ENCODE measurements at places on chromosomes 5 and 9.

DNA sequence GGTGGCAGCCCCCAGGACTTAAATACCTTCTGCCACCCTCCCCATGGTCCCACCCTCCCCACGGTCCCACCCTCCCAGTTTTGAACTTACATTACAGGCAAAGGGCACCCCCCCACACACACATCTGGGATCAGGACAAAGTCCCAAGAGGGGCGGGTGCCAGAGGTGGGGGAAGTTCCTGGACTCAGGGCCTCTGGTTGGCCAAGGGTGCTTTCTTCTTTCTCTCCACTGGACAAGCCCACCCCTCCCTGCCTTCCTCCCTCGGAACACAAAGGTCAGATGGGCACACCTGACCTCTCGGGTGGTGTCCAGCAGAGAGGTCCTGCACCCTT lies 19.1 kb upstream of the RALGDS start:
- DNase-seq, result no peak

- DNase-seq, result no peak
Observed at GRCh38 chr9:6128030-6128429, 87.6 kb upstream of the IL33 start.

DNA sequence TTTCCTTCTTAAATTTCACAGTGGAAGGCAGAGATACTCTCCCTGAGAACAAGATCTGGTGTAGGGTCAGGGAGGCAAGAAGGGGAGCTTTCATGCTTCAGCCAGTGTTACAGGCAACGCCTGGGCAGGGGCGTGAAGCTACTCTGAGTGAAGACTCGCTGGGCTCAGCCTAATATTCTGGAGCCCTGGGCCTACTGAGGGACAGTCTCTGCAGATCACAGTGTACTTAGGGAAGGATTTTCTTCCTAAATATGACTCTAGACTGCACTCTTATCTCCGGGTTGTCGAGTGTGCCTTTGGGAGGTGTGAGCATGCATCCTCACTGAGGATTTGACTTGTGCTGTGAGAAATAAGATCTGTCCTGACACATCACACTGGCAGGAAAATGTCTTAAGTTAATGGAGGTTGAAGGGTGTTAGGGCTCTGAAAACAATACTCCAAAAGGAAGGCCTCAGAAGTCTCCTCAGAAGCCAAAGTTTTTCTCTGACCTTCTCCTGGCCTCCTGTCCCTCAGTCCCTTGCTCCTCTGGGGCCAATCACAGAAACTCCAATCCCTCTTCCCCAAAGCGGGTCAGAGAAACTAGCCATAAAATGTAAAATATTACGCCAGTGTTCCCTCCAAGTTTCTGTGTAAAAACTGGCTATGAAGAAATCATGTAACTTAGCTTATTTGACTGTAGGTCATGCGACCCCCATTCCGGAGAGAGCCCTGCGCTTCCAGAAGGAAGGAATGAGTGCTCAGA lies 156.8 kb upstream of the TBC1D2 start:
- DNase-seq, result no peak

GRCh38 chr9:1050125-1050895 lies at the start of gene DMRT2:
DMRT2 (plus strand) TSS chr9:1050357; CDS start chr9:1051614, 1,257 bp downstream.
- DNase-seq, result no peak

DNA sequence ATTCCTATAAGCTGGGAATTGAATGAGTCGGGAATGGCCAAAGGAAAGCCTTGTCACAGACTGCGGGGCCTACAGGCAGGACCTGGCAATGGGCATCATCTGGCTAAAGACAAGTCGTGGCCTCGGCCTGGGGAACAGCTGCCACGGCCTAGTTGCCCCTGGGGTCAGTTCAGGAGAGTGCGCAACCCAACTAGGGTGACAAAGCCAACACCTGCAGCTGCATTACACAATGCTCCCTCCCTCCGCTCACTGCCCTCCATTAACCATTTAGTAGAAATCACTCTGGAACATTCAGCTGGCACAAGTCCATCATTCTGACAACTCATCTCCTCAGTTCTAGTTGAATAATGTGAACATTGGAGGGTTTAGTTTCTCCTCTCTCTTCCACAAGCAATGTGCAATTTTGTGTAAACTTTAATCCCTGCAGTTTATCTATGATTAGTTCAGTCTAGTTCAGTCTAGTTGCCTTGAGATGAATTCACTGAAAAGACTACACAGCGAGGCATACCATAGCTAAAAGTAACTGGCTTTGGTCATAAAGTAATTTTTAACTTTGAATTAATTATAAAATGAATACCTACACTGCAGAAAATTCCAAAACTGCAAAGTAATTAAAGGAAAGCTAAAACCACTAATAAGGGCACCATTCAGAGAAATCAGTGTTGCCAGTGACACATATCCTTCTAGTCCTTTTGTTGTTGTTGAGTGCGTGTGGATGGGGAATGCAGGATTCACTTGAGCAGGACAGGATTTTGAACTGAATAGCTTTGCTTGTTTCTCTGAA lies 5.1 kb downstream of the GLDC start:
- no peak for DNase-seq

- DNase-seq, result no peak
Observed at GRCh38 chr5:64229163-64229774, 63.6 kb downstream of the RNF180 start.

DNA sequence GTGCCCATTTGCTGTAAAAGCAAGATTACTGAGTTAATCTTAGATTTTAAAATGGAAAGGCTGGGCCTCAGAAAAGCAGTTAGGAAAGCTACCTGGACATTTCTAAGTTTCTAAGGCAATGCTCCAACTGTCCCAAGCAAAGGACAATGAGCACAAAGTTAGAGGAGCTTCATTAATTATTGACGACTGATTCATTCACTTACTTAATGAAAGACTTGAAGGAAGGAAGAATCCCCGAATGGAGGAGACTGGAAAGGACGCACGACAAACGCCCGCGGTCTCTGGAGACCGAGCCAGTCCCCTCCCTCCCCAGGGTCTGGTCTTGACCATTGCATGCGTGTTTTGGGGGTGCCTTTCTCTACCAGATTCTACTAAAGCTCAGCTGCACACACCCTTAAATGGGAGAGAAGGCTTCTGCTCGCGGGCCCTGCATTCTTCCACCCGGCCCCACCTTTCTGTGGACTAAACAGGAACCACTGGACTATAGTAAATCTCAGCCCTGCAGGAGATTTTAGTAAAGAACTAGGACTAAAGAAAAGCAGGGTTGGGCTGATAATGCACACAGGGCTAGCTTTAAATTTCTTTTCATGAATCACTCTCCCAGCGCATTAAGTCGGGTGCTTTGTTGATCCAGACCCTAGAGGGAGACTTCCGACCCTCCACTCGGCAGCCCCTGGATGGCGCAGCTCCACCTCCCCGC lies 44.8 kb downstream of the CTSL start:
- no peak for DNase-seq

- no peak for DNase-seq
Observed at GRCh38 chr5:6721442-6721841, 8.2 kb downstream of the TENT4A start.

- no peak for DNase-seq
Observed at GRCh38 chr5:123097871-123098735, 9.1 kb downstream of the PRDM6 start.

DNA sequence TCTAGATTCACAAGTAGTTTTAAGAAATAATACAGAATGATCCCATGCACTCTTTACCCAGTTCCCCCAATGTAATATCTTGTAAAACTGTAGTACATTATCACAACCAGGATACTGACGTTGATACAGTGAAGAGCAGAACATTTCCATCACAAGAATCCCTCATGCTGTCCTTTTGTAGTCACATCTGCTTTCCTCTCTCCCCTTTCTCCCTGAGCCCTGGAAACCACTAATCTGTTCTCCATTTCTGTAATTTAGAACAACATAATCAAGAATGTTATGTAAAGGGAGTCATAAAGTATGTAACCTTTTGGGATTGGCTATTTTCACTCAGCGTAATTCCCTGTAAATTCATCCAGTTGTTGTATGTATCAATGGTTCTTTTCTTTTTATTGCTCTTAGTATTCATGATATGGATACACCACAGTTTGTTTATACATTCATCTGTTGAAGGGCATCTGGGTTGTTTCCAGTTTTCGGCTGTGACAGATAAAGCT lies 61.1 kb downstream of the ERCC6L2 start:
- DNase-seq, result no peak

GRCh38 chr9:16106021-16106571 lies 553.3 kb downstream of the CCDC171 start:
- no peak for DNase-seq
